ENCODE measurements at places on chromosomes 4 and X.

- no peak for DNase-seq
These were observed 56.4 kb downstream of the SPOCK3 start for GRCh38 chr4:167177925-167178324.

DNA sequence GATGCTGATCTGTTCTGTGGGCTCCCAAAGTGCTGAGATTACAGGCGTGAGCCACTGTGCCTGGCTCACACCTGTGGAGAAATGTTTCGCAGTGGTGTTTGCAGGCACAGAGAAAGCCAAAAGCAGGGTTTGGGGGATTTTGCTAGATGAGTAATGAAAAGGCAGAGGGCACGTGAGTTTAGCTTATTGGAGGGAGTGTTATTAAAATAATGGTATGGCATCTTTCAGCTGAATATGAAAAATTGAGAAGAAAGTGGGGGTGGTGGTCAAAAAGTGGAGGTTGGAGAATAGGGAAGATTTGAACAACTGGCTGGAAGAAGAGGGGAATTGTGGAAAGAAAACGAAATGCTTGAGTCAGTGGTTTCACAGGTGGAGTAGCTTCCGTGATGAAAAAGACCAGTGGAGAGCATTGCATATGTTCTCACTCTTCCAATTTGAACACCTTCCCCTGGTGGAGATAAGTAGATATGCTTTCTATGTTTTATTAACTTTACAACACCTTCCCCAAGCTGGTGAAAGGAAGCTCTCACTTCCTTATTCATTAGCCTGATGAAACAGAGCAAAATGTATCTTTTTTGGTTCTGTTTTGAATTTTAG lies 1.1 kb upstream of the CHST7 start:
- no peak for DNase-seq

GRCh38 chr4:102780476-102781144 lies 19.8 kb upstream of the MANBA start:
- no peak for DNase-seq

GRCh38 chr4:38902221-38902620 lies 34.6 kb downstream of the FAM114A1 start:
- no peak for DNase-seq

- no peak for DNase-seq
These were observed 30.8 kb downstream of the NR0B1 start for GRCh38 chrX:30278365-30278764.

GRCh38 chr4:135412213-135412612 lies 1210.6 kb upstream of the PABPC4L start:
- no peak for DNase-seq

- no peak for DNase-seq
These were observed 1133.0 kb downstream of the PDHA2 start for GRCh38 chr4:96972920-96973319.

DNA sequence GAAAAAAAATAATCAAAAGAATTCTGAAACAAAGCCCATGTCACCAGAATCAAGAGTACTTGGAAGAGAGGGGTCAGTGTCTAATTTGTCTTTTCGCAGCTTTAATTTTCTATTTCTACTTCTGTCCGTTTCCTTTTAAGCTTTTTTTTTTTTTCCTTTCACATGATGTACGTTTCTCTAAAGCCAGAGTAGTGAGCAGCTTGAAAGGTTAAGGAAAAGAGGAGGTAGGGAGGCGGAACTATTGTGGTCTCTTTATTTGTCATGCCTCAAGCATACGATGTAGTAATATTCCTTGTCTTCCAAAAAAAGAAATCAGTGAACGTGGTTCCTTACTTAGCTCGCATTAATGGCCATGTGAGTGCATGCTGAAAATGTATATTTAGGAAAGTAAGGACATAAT lies 311.5 kb downstream of the TENM3 start:
- no peak for DNase-seq

DNA sequence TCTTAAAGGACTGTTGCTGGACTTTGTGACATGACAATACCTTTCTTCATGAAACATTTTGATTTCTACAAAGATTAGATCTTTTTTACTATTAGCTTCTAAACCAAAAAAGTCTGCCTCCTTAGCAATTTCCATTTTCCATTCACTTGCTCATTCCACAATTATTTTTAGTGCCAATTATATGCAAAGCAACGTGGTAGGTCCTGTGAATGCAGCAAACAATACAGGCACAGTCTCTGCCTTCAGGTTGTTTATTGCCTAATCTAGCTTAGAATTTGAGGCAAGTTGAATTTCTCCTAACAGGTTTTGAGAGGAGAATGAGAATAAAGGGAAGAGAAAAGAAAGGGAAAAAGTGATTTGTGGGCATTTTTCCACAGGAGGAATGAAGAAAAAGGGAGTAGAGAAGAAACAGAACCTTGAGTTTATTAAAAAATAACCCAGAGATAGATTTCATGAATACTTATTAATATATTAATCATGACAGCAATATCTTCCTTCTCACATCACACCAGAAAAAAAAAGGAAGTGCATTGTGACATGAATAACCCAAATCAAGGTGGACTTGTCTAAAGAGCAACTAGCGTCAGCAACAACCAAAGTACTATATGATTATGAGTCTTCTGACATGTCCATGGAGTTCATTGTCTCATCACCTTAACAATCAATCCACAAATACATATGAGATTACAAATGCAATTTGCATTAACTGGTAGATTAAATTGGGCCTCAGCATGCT lies 16.3 kb upstream of the FRYL start:
- no peak for DNase-seq

DNA sequence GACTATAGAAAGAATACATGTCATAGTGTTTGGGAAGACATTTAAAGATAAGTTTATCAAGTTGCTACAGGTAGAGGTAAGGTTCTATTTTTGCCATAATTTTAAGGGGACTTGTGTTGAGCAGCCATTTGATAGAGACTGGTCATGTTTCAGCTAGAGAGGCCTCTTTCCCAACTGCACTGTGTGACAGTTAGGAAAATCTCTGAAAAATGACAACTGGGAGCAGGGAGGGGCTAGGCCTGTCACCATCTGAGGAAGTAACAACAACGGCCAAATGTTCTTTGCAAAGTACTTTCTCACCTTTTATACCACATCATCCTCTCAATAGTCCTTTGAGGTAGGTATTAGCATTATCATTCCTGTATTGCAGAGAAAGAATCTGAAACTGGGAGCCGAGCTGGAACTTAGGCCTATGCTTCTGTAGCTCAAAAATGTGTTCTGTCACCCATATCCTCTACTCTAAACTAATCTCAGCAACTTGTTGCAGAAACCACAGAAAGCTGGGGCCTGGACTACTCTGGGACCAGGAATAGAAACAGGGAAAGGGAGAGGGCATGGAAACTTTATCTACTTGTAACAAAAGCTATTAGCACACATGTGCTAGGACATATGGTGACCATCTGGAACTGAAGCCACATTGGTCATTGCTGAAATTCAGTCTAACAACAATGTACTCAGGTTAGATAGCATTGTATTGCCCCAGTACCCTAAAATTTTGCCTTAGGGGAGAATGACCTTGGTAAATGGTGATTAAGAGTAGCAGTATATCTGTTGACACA lies 198.9 kb downstream of the MID1IP1 start:
- no peak for DNase-seq

DNA sequence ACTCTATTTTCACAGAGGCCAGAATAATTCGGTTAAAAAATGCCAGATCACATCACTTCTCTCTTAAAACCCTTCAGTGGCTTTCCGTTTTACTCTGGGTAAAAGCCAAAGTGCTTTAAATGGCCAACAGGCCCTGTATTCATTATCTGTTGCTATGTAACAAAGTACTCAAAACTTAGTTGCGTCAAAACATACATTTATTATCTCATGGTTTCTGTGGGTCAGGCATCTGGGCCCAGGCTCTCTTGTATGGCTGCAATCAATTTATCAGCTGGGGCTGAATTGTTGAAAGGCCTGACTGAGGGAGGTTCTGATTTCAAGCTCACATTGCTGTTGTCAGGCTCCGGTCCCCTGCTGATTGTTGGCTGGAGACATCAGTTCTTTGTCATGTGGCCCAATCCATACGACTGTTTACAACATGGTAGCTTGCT lies 72.7 kb upstream of the H2AZ1 start:
- no peak for DNase-seq

DNA sequence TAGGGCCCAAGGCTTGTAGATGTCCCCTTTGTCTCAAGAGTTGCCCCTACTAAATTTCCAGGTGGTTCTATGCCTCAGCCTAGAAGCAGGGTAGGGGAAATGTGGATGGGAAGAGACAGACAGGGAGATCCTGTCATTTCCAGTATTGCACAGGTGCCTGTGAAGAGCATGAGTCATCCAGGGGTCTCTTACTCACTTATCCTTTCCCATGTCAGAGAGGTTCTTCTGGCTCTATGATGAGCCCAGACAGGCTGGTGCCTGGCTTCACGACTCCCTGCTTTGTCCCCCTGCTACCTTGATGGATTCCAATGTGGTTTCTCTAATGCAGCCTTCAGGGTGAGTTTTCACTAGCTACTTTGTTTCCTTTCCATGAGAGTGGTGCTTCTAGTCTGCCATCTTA lies 35.2 kb upstream of the DDX60 start:
- DNase-seq, result no peak

GRCh38 chr4:70640192-70640591 lies 11.6 kb downstream of the ENAM start:
- DNase-seq, result no peak

- DNase-seq, result no peak
These were observed 67.4 kb downstream of the TNIP2 start for GRCh38 chr4:2688697-2689096.

- no peak for DNase-seq
These were observed 30.1 kb upstream of the SCOC start for GRCh38 chr4:140343303-140343702.

DNA sequence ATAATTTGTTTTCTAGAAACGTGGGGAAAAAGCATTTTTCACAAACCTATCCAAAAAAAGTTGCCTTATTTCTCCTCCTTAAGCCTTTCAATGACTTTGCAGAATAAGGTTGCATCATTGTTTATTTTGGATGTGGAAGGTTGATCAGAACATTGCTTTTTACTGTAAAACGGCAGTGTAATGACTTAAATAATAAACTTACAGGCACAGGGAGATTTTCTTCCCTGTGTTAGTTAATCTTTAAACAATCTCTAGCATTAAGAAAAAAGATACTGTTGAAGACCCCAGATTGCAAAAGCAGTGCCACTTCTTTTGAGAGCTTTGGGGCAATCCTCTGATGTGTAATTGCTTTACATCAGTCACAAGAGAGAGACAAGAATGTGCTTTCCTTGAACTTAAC lies 153.4 kb downstream of the ARX start:
- DNase-seq, result no peak
